ENCODE measurements at places on chromosomes 6 and 20.

- DNase-seq, result no peak
These were observed 151.2 kb downstream of the ANKRD60 start for GRCh38 chr20:58077282-58077681.

DNA sequence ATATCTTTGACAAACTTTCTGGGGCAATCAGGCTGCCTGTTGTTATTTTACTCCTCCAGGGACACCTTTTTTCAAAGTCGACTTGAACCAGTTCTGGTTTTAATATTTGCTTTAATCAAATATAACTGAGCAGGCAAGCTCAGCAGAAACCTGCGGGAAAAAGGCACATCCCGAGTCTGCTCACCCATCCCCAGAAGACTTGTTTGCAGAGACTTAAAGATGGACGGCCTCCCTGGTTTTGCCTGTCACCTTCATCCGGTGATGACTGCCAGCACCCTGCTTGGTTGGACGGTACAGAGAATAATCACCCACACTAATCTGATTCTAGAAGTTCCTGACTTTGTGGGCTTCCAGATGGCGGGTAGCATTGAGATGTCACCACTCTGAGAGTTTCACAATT lies 36.8 kb downstream of the PPP1R3G start:
- no peak for DNase-seq

DNA sequence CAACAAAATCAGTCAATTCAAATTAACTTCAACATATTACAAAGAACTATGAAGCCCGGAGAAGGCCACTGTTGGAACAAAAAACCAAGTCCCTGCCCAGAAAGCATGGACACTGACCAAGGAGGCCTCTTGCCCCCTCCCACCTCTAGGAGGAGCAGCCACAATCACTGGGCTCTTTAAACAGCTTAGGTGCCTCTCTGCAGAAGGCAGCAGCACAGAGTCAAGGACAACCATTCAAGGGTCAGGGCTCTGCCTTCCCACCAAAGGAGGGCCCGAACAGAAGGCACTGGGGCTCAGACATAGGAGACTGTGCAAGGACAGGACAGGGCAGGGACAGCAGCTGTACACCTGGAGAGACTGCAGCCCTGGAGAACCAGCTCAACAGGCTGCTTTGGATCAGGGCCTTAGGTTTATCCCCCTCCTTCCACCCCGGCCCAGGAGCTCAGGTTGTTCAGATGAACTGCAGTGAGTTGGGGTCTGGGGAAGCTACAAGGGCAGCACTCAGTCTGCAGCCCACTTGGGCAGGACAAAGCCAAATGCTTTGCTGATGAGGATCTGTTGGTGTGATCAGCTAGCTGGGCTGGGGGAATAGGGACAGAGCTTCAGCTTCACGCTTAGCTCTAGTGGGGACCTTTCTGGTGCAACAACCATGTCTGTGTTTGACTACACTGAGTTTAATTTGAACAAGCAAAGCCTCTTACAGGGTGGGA lies 17.8 kb downstream of the TOMM34 start:
- no peak for DNase-seq

DNA sequence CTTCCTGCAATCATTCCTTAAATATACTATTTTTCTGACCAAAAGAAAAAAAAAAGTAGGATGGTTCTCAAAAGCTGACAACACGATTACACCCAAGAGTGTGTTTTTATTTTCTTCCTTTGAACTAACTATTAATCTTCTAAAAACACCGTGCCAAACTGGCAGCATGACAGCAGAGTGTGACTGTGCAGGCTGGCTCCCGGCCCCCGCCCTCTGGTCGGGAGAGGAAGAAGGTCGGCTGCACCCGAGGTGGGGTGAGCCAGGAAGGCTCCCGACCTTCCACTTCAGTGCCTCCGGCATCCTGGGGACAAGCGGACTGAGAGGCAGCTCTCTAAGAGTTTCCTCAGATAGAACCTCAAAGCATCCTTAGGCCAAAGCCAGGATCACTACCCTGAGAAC lies 29.2 kb downstream of the SLC22A23 start:
- no peak for DNase-seq

DNA sequence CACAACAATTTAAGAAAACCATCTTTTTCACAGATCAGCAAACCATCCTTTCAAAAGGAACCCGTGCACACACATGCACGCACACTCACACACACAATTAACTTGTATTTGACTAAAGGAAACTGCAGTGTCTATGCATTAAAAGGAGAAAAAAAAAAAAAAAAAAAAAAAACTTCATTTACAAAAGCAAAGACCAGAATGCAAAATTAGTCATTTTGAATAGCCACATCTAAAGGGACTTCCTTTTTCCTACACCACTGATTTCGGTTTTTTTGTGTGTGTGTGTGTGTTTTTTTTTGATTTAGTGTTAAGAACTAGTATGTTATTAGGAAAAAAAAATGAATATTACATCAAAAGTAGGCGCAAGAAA lies 6.3 kb downstream of the ZMYND8 start:
- DNase-seq, result peak; percentile 64

DNA sequence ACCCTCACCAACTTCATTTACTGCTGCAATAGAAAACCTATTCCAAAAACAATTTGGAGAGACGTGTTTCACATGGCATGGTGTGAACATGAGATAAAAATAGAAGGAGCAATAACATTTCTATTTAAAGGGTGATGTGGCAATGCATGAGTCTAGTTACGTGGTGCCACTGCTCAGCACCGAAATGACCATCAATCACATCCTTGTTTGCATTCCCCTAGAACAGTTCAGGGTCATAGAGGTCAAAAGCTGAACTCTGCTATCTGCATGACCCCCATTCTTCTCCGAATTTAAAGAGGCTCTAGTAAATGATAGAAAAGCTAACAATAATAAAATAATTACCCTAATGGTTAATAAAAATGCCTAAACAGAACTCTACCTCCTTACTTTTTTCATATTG lies 29.5 kb downstream of the ROS1 start:
- no peak for DNase-seq

DNA sequence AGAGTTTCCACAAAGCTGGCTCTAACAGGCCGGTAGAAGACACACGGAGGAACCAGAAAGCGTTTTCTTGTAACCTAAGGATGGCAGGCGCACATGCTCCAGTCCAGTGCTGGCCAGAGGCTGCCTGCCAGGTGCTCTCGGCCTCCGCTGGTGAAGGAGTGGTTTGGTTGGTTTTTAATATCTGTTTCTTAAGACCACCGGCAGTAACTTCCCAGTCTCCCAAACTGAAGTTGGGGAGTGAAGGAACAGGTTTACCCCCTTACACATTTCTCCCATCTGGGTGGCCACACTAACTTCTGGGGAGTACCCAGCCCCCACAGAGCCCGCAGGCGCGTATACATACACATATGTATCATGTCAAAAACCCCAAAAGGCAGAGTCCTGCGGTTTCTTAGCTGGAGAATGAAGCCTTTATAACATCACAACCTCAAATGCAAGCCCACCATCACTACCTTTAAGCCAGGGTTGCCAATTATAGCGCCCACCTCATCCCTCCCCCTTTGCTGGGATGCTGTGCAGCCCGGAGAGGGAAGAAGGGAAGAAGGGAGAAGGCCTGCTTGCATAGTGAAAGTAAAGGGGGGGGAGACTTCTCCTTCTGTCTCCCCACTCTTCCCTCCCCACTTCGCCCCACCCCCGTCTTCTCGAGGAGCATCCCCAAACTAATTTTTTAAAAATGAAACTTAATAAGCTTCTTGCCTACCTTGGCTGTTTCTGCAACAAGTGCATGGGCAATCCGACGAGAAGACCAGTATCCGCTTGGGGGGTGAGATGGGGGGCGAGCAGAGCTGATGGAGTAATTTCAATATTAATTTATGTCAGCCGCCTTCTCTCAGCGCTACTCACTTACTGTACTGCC lies 1.0 kb downstream of the TRERF1 start:
- DNase-seq, result peak; percentile 29

- no peak for DNase-seq
These were observed 79.2 kb downstream of the CBFA2T2 start for GRCh38 chr20:33568868-33569801.

- DNase-seq, result no peak
These were observed 186.0 kb upstream of the KCNK16 start for GRCh38 chr6:39508515-39508914.

GRCh38 chr6:161740486-161740885 lies 466.6 kb upstream of the AGPAT4 start:
- DNase-seq, result no peak

DNA sequence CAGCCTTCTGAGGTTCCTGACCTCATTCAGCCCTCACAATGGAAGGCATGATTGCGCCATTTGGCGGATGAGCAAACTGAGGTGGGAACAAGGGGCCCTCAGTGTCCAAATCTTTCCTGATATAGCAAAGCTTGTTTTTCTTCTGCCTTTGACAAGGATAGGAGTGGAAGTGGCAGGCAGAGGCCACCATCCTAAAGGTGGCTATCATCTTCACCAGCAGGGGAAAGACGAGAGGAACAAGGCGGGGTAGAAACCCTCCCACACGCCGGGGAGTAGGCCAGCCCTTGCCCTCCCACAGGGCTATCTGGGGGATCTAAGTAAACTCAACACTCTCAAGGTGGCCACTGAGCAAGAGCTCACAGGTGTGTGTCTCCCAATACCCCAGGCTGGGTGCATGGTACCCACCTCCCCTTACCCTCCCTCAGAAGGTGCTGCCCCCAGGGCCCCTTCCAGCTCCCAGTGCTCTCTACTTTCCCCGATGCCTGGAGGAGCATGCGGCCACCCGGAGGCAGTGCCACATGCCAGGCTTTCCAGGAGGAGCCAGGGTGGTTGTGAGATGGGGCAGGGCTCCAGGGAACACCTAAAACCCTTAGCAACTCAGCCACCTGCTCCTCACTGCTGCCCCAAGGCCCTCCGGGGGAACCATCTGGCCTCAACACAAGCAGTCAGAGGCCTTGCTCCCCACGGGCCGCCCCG lies 11.2 kb downstream of the SPDEF start:
- DNase-seq, result no peak

- DNase-seq, result peak; percentile 31
These were observed 117.8 kb downstream of the IPCEF1 start for GRCh38 chr6:154238831-154239230.

DNA sequence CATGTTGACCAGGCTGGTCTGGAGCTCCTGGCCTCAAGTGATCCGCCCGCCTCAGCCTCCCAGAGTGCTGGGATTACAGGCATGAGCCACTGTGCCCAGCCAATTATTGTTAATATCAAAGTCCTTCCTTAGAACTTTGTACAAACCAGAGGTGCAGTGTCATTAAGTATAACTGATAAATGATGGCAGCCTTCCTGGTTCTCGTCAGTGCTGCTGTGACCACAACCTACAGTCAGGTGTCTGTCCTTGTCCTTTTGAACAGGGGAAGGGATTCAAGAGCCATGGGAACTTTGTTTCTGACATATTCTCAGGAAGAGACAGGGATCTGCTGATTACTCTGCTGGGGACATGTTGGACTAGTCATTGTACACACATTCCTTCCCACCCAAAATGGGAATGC lies 103.2 kb upstream of the TIAM2 start:
- DNase-seq, result no peak

- no peak for DNase-seq
These were observed 116.3 kb downstream of the FAXC start for GRCh38 chr6:99233219-99233618.

- DNase-seq, result no peak
These were observed 220.4 kb upstream of the RIMS1 start for GRCh38 chr6:71665931-71666330.

DNA sequence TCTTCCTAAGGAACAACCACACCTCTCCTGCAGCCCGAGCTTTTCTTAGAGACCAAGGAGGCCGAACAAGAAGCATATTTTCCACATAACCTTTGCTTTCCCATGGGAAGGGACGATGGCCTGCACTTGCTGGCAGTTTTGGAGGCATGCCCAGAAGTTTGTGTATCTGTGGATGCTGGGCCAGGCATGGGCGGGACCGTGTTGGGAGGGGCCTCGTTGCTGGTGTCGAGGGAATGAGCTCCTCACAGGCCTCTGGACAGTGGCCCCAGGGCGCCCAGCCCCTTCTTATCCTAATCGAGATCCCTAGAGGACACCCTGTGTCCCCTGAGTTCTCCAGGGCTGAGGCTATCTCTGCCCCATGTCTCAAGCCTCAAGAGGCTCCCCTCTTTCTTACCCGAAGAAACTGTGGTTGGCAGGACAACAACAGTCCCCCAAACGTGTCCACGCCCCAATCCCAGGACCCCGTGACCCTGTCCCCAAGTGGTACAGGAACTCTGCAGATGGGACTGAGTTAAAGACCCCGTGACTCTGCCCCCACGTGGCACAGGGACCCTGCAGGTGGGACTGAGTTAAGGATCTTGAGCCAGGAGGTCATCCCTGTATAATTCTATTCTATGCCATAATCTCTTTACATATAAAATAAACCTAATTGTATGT lies 99.5 kb upstream of the BHLHE23 start:
- DNase-seq, result no peak

- no peak for DNase-seq
These were observed 109.4 kb upstream of the SNX9 start for GRCh38 chr6:157713451-157714152.

- no peak for DNase-seq
These were observed 284.9 kb upstream of the ECI2 start for GRCh38 chr6:4420160-4420865.

GRCh38 chr20:2299301-2299700 lies 3.5 kb downstream of the TGM3 start:
- peak; percentile 91 for DNase-seq

- no peak for DNase-seq
These were observed 289.1 kb upstream of the SUPT3H start for GRCh38 chr6:45666846-45667245.

- peak; percentile 86 for DNase-seq
These were observed 38.9 kb downstream of the SIRPA start for GRCh38 chr20:1934156-1934555.

DNA sequence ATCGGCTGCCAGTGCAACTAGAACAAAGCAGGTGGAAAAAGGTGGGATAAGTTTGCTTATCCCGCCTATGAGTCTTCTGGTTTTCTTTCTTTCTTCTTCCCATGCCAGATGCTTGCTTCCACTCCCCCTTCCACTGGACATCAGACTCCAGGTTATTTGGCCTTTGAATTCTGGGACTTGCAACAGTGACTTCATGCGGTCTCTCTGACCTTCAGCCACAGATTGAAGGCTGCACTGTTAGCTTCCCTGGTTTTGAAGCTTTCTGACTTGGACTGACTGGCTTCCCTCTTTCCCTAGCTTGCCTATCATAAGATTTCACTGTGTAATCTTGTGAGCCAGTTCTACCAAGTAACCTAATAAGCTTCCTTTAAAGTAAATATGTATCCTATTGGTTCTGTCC lies 878.4 kb upstream of the GJE1 start:
- DNase-seq, result no peak

GRCh38 chr6:27608916-27609883 lies 136.3 kb upstream of the ZNF184 start:
- DNase-seq, result peak; percentile 38

DNA sequence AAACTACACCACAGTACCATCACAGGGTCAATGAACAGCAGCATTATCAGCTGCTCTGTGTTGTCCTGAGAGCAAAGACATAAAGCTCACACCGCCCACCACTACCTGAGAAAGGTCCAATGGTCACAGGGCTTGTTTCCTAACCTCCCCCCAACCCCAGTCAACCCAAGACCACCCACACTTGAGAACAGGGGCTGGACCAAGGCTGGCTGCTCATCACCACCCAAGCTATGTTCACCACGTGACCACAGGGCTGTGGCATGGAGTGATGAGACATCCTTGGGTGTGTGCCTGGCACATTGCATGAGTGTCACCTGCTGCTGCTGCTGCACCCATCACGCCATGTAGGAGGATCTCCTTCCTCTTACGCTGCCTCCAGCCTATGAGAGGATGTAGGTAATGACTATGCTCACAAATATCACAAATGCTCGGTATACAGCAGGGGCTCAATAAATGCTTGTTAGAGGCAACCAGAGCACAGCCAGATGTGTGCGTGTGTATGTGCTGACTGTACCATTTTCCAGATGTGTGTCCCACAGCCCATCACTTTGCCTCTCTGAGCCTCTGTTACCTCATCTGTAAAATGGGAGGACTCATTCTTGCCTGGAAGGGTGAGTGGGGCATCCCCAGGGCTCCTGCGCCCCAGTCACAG lies 23.3 kb upstream of the SIRPA start:
- peak; percentile 88 for DNase-seq
